Left renal cortex interstitium (tissue), 4 donors: ENCODE measurements at places on chromosomes 2 and 18. TPM values are rescaled to one million over a fixed set of nuclear protein-coding genes. Genes with fewer than 3 reads are reported as not detected.

DNA sequence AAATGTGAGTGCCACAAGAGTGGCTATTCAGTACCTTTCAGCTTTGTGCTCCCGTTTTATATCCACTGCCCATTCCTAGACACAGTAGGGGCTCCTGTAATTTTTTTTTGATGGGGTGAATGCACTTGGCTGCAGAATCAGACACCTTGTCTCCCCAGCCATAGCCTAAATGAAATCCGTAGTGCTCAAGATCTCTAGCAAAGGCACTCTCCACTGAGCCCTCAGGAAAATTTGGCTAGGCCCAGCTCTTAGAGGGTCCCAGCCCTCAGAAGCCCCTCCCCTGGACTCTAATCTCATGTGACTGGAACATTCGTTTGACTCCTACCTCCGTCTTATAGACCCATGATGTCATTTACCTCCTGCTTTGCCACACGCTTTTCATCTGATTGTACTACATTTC is 323.9 kb downstream of the SMAD2 start:
- no peak for DNase-seq

DNA sequence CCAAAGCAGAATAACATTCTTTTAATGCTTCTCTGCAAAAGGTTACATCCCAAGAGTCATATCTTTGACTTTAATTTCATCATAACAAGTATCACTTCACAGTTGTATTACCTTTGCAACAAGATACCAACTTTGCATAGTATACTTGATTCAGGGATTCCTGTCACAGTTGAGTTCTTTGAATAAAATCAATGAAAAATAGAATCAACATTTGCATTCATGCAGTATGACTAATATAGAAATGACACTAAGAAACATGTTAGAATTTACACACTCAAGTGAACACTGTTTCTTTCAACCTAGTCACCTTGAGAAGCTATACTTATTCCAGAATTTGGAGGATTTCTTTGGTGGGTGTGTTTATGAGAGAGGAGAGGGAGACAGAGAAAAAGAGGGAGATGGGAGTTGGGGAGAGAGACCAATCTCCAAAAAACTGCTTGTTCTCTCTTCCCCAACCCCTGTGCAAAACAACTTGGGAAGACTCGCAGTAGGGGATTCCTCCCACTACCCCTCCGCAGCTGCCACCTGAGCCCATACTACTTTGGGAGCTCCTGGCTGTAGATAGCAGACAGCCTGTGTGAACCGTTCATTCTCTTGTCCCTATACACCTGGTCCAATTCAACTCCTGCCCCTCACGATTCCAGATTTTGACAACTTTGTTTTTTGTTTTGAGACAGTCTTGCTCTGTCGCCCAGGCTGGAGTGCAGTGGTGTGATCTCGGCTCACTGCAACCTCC is 57.7 kb downstream of the PELI1 start:
- no peak for DNase-seq

DNA sequence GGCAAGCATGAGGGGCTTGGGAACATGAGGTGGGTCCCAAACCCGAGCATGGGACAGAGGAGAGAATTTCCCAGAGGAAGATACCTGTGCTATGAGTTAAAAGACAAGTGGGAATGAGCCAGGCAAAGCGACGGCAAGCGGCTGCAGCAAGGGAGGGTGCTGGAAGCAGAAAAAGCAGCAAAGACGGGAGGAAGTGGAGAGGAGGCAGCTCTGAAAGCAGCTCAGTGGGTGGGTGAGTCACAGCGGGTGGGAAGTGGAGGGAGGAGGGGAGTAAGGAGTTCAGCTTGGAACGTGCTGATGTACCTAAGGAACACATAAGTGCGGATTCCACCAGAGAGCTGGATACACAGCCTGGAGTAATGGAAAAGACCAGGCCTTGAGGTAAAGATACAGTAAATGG is 41.4 kb downstream of the THUMPD2 start:
- no peak for DNase-seq

- DNase-seq, result no peak
Measured at GRCh38 chr2:161107265-161107664, 53.0 kb upstream of the TANK start.

- no peak for DNase-seq
Measured at GRCh38 chr2:125167152-125167551, 1142.1 kb downstream of the CNTNAP5 start.

DNA sequence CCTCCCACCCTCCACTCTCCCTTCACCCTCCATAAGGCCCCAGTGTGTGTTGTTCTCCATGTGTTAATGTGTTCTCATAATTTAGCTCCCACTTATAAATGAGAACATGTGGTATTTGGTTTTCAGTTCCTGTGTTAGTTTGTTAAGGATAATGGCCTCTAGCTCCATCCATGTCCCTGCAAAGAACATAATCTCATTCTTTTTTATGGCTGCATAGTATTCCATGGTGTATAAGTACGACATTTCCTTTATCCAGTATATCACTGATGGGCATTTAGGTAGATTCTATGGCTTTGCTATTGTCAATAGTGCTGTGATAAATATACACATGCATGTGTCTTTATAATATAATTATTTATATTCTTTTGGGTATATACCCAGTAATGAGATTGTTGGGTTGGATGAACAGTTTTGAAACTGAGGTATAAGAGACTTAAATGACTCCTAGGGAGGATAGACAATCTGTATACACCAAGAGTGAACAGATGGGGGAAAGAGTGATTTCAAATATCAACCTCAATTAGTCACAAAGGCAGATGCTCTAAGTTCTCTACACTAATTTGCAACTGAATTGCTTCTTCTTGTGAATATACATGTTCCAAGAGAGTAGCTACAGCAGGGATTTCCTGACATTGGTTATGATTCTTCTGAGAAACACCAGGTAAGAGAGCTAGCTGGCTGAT is 23.7 kb downstream of the CWC22 start:
- DNase-seq, result no peak

DNA sequence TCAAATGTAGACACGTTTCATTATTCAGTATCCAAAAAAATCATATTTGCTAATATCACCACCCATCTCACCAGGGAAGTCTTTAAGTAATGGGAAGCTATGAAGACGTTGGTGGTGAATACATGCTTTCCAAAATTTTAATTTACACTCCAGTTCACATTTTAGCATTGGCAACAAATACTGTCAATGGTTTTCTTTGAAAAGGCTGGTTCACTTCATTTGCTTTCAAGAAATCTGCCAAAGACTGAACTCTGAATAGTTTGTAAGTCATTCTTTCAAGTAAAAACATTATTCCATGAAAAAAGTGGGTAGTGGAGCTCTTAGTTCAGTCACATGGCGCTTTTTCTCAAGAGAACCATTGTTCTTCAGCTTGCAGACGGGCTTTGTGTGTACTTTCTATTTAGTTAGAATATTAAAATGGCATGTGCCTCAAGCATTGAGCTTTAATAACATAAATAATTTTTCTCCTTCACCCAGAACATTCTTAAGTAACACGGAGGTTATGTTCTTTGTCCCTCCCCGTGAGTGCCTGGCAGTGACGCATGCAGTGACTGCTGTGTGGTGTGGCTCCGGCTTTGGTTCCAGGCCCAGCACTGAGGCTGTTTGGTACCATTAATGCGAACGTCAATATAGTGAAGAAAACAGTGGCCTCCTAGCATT is 300.0 kb upstream of the HDAC4 start:
- DNase-seq, result no peak

DNA sequence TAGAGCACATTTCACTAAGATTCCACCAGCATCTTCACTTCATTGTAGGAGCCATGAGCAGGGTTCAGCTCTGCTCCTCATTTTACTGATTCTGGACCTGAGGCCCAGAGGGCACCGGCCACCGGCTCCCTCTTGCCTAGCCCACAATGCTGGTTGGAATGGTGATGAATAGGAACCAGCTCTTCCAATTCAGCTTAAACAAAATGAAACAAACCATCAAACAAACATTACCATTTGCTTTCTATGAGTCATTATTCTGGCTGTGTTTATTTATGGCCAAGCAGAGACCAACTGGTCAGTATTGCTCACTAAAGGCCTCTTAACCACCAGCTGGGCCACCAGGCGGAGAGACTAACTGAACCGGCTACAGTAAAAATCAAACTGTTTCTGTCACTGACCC is 176.7 kb downstream of the MTX2 start:
- DNase-seq, result no peak

DNA sequence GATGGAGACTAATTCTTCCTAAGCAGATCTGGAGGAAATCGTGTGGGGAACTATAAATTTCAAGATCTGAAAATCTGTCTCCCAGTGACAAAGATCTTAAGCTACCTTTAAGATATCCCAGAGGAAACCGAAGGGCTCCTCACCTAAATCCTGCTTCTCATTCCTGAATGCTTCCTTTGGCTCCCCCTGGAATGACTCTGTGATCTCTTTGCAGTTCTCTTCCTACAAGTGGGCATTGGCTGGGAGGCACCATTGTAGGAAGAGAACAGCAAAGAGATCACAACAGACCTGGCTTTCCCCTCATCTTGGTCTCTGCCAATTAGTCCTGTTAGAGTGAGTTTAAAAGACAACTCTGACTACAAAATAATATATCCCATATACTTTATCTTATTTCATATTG is 70.0 kb upstream of the KCNH7 start:
- no peak for DNase-seq

DNA sequence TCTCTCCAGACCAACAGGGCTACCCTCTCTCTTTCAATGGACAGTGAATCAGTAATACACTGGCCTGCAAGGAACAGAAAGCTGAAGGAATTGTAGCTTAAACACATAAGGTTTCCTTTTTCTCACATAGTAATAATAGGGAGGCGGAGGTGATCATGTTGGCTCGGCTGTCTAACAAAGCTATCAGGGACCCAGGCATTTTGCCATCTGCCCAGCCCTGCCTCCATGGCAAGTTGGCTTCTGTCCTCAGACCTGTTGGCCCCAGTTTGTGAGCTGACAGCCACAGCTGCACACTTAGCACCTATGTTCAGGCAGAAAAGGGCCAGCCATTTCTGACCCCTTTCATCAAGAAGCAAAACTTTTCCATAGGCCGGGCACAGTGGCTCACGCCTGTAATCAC is 2.0 kb upstream of the CHRNG start:
- no peak for DNase-seq

GRCh38 chr2:31329081-31329625 is 85.4 kb downstream of the XDH start:
- DNase-seq, result no peak

DNA sequence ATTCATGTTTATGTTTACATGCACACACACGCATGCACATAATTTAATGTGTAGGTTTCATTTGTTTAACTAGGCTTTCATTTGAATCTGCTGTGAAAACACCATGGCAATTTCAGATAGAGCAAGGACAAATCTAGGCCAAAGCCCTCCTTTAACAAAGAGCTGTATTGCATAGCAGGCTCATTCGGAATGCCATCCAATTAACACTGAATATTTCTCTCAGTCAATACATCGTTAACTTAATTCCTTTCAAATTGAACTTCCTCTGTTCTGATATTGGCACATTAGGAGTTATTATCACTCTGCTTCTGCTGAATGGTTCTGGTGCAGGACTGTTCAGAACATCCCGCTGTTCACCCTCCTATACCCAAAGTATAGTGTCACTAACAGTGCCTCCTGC is 435.1 kb upstream of the CDH20 start:
- DNase-seq, result no peak

The UPP2 gene
- polyA plus RNA-seq, result 2.3 TPM

The SLC5A7 gene
- polyA plus RNA-seq, result 0.44 TPM

The PROC gene
- polyA plus RNA-seq, result 1.9 TPM

The SLC11A1 gene
- 2.4 TPM for polyA plus RNA-seq

The LINC00305 gene
- 2.3 TPM for polyA plus RNA-seq

The LONRF2 gene
- 4.9 TPM for polyA plus RNA-seq

The SUMO1 gene
- polyA plus RNA-seq, result 189 TPM

The GALNT14 gene
- polyA plus RNA-seq, result 37.9 TPM

The MARCHF4 gene
- polyA plus RNA-seq, result 0.22 TPM

The VSNL1 gene
- 5.6 TPM for polyA plus RNA-seq

The CTAGE1 gene
- not detected for polyA plus RNA-seq
